ENCODE measurements at places on chromosomes 7 and 10. TPM values are rescaled to one million over a fixed set of nuclear protein-coding genes. Genes with fewer than 3 reads are reported as not detected.

The RBM20 gene
- total RNA-seq: not detected

The GRID1 gene
- not detected for total RNA-seq

The SLC26A4 gene
- total RNA-seq: 2.0 TPM

The MPP7 gene
- total RNA-seq: 18.7 TPM

The C10orf67 gene
- 0.15 TPM for total RNA-seq

The UNCX gene
- total RNA-seq: not detected

The WAPL gene
- 50.3 TPM for total RNA-seq

The MYPN gene
- total RNA-seq: not detected

The TBXAS1 gene
- total RNA-seq: 8.8 TPM

The SNX10 gene
- total RNA-seq: 28.9 TPM

DNA sequence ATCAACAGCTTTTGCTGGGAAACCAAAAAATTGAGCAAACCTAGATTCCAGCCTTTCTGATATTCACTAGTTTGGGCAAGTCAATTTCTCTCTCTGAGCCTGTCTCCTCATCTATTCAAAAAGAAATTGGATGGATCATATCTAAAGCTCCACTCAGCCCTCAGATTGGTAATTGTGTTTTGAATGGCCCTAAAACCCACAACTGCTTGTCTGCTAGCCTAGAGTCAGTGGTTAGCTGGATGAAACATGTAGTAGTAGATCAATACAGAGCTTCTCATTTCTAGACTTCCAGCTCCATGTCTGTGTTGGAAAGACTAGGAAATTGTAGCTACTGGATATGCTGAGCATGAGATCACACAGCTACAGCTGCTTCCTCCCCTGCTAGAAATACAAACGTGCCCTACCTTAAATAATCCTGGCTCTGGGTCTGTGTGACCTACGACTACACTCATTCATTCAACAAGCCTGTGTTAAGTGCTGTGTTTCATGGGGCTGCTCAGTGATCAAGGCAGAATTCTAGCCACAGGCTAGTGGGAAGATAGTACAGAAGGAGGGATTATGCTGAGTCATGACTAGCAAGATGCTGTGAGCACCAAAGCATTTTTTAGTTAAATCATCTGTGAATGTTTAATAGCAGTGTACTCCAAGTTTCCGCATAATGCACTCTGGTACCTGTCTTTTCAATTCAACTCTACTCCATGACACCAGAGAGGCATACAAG is 15.7 kb downstream of the DNTT start:
- H3K27ac ChIP-seq: no peak overlapping the region
- no peaks in the 10 kb centered on the region for H3K4me1 ChIP-seq
- no peak overlapping the region for H3K4me3 ChIP-seq
- no peak for DNase-seq

- H3K27ac ChIP-seq: no peak overlapping the region
- DNase-seq: no peak
- no peaks in the 10 kb centered on the region for H3K4me1 ChIP-seq
- H3K4me3 ChIP-seq: no peak overlapping the region
- H3K27me3 ChIP-seq: peaks cover 2% of the 10 kb centered on the region
These were observed 45.8 kb upstream of the PLXNA4 start for GRCh38 chr7:132622081-132622480.

- H3K4me1 ChIP-seq: peaks cover 4% of the 10 kb centered on the region
- H3K27ac ChIP-seq: no peak overlapping the region
- no peaks in the 10 kb centered on the region for H3K36me3 ChIP-seq
- no peak for DNase-seq
These were observed 58.5 kb downstream of the RASGEF1A start for GRCh38 chr10:43208147-43209073.

- H3K36me3 ChIP-seq: no peaks in the 10 kb centered on the region
- no peak for DNase-seq
- no peak overlapping the region for H3K4me3 ChIP-seq
- no peaks in the 10 kb centered on the region for H3K27me3 ChIP-seq
These were observed 29.3 kb downstream of the SLC39A12 start for GRCh38 chr10:17980846-17981565.

DNA sequence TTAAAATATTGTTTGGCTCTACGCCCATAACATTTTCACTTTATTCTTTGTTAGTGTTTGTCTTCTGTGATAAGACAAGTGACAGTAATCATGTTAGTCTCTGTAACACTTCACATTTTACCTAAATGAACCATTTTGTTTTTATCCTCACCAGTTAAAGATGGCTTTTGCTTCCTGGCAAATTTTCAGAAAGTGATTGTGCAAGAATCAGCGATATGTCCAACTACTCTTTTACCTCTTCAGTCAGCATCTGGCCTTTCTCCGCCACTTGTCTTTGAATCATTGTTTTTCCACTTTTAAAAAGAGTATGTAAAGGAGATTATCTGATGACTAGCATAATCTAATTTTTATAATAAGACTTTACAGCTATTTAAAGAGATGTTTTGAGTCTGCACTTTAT is 3.5 kb downstream of the DGKB start:
- no peaks in the 10 kb centered on the region for H3K36me3 ChIP-seq
- no peaks in the 10 kb centered on the region for H3K27me3 ChIP-seq
- H3K4me1 ChIP-seq: no peaks in the 10 kb centered on the region

DNA sequence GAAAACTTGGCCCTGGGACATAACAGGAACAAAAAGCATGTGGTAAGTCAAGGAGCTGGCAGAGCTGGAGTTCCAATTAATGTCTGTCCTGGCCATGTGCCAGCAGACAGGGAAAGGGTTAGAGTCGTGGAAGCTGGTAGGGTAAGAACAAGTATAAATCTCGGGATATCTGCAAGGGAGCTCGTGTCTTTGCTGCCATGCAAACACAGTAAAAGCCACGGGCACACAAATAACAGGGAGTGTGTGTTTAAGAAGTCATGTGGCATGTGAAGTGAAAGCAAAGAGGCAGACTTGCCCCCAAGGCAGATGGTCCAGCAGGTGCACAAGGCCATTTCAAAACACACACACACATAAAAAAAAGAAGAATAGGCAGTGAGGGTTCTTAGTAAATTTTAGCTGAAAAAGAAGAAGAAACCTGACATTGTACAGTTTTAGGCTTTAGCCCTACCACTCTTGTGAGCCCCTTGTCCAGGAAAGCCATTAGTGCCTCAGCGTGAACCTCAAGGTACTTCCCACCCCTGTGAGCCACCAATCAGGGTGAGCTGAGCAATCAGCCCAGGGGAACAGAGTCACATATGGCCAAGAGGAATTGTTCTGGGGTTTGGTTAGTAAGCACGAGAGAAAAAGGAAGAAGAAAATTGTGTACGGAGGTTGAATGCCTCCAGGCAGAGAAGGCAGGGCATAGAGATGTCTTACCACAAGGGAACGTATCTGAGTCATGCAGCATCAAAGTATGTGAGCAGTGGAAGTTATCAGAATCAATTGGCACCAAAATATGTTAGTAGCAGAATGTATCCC is 32.8 kb upstream of the ARHGAP12 start:
- no peaks in the 10 kb centered on the region for H3K27me3 ChIP-seq
- no peak for DNase-seq
- no peak overlapping the region for H3K27ac ChIP-seq
- no peaks in the 10 kb centered on the region for H3K36me3 ChIP-seq
- peaks cover 20% of the 10 kb centered on the region for H3K4me1 ChIP-seq
- H3K4me3 ChIP-seq: no peak overlapping the region

GRCh38 chr10:87842776-87843497 is 20.4 kb downstream of the KLLN start:
- H3K4me1 ChIP-seq: peaks cover 10% of the 10 kb centered on the region
- peak overlapping the region; percentile 77 for H3K27ac ChIP-seq
- no peak for DNase-seq

GRCh38 chr7:99733448-99733847 is 1.5 kb downstream of the CYP3A7 start:
- H3K36me3 ChIP-seq: no peaks in the 10 kb centered on the region
- no peak for DNase-seq
- no peaks in the 10 kb centered on the region for H3K27me3 ChIP-seq
- no peak overlapping the region for H3K4me3 ChIP-seq
- peaks cover 5% of the 10 kb centered on the region for H3K4me1 ChIP-seq

- no peak overlapping the region for H3K27ac ChIP-seq
- H3K4me3 ChIP-seq: no peak overlapping the region
- no peak for DNase-seq
These were observed 363.2 kb downstream of the PHTF2 start for GRCh38 chr7:78161781-78162180.

DNA sequence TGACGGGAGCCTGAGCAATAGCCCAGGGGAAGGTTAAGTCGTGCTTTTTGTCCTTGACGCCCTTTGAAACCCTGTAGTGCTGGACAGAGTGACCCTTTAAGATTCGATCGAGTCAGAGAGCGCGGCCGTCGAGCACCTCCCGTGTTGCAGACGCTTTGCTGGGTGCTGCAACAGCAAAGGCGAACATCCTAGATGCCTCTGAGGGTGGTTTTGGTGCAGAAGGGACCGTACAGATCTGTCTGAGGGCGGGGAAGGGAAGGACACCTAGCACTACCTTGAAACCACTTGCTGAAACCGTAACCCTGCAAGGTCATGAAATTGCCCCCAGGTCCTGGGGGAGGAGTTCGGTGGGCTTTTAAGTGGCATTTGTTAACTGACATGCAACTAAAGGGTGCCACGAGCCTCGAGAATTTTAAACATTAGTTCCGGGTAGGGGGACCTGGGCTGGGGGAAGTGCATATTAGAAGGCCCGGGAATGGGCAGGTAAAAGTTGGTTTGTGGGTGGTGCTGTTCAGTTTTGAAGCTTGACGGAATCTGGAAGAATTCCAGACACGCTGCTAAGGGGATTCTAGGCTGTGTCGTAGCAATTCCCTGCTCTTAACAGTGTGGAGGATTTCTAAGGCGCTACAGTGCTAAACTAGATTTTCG is 786 bp downstream of the ATP5F1C start:
- H3K27ac ChIP-seq: no peak overlapping the region
- no peaks in the 10 kb centered on the region for H3K27me3 ChIP-seq
- H3K36me3 ChIP-seq: peaks cover 30% of the 10 kb centered on the region
- peak; percentile 10 for DNase-seq

GRCh38 chr10:35399414-35400009 is 63.2 kb downstream of the CCNY start:
- H3K27me3 ChIP-seq: no peaks in the 10 kb centered on the region
- H3K4me3 ChIP-seq: no peak overlapping the region
- H3K4me1 ChIP-seq: no peaks in the 10 kb centered on the region

DNA sequence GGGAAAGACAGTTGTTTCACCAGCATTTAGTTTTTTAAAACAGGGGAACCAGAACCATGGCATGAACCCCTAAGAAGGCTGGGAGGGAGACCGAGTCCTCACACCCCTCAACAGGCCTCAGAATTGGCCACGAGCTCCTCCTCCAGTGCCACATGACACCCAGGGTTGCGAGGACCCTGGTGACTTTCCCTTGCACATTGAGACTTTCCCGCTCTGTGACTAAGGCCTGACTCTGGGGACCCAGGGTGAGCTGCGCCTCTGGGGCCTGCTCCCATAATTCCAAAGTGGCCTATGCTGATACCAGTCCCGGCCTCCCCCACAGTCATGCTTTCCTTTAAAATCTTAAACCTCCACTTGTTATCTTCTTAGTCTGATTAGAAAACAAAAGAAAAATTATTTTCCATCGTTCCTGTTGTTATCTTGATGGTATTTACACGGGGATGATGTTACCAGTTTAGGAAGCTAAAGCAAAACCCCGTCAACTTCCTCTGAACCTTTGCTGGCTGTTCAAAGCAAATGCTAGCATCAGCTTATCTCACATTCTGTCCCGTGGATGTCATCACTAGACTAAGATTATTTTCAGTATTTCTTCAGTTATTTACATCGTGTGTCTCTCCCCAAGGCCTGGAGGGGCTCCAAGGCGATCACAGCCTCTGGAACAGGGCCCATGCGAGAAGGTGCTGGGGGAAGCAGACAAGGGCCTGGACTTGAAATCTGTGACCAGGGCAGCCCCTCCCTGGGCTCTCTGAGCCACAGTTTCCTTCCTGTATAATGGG is 42.1 kb downstream of the FAM53B start:
- peak; percentile 33 for DNase-seq
- H3K36me3 ChIP-seq: peaks cover 65% of the 10 kb centered on the region
- no peaks in the 10 kb centered on the region for H3K27me3 ChIP-seq
- peak overlapping the region; percentile 40 for H3K4me3 ChIP-seq

DNA sequence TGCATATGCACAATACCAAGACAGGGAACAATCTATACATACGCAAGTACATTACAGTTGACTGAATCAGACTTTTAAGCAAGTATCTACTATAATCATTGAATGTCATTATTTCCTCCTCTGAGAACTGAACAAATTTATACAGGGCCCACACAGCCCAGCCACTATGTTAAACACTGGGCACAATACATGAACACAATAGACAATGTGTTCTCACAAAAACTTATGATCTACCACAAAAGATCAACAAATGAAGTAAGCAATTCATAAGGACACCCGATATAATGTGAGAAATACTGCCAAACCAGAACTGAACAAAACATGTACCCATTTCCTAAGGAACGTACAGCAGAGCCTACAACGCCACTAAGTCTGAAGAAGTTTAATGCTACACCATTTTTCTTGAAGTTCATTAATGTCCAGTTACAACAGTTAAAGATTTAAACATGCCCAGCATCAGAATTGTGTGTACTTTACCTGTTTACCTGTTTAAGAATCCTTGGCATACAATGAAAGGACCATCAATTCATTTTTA is 31.5 kb downstream of the SHTN1 start:
- peaks cover 1% of the 10 kb centered on the region for H3K27me3 ChIP-seq
- no peaks in the 10 kb centered on the region for H3K4me1 ChIP-seq
- no peaks in the 10 kb centered on the region for H3K36me3 ChIP-seq
- H3K27ac ChIP-seq: no peak overlapping the region
- no peak for DNase-seq

- H3K27me3 ChIP-seq: no peaks in the 10 kb centered on the region
- H3K4me1 ChIP-seq: no peaks in the 10 kb centered on the region
- H3K4me3 ChIP-seq: no peak overlapping the region
- DNase-seq: no peak
These were observed 160.0 kb upstream of the TCF7L2 start for GRCh38 chr10:112790030-112790429.

GRCh38 chr7:46215987-46216567 is 295.0 kb upstream of the IGFBP3 start:
- no peaks in the 10 kb centered on the region for H3K4me1 ChIP-seq
- no peaks in the 10 kb centered on the region for H3K36me3 ChIP-seq
- no peak overlapping the region for H3K4me3 ChIP-seq
- DNase-seq: no peak
- no peaks in the 10 kb centered on the region for H3K27me3 ChIP-seq
- no peak overlapping the region for H3K27ac ChIP-seq

DNA sequence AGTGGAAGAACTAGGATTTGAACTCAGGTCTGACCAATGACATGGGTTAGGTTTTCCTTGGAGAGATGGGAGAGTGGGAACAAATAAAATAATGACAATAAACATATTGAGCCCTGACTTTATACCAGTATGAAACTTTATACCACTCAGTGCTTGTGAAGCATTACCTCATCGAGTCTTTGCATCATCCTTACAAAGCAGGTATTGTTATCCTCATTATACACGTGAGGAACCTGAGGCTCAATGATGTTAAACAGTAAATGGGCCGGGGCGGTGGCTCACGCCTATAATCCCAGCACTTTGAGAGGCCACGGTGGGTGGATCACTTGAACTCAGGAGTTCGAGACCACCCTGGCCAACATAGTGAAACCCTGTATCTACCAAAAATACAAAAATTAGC is 47.7 kb downstream of the HHEX start:
- DNase-seq: no peak
- peaks cover 10% of the 10 kb centered on the region for H3K27me3 ChIP-seq
- no peaks in the 10 kb centered on the region for H3K36me3 ChIP-seq
- H3K27ac ChIP-seq: no peak overlapping the region

GRCh38 chr7:70574970-70575799 is 556.8 kb upstream of the GALNT17 start:
- H3K36me3 ChIP-seq: no peaks in the 10 kb centered on the region
- no peak for DNase-seq
- H3K4me3 ChIP-seq: no peak overlapping the region
- no peak overlapping the region for H3K27ac ChIP-seq
